ENCODE measurements at places on chromosomes 5 and 9. TPM values are rescaled to one million over a fixed set of nuclear protein-coding genes. Genes with fewer than 3 reads are reported as not detected.

PTGDS gene
- 1.7 TPM for total RNA-seq

HEMGN gene
- total RNA-seq = not detected

SH3GL2 gene
- not detected for total RNA-seq

DNA sequence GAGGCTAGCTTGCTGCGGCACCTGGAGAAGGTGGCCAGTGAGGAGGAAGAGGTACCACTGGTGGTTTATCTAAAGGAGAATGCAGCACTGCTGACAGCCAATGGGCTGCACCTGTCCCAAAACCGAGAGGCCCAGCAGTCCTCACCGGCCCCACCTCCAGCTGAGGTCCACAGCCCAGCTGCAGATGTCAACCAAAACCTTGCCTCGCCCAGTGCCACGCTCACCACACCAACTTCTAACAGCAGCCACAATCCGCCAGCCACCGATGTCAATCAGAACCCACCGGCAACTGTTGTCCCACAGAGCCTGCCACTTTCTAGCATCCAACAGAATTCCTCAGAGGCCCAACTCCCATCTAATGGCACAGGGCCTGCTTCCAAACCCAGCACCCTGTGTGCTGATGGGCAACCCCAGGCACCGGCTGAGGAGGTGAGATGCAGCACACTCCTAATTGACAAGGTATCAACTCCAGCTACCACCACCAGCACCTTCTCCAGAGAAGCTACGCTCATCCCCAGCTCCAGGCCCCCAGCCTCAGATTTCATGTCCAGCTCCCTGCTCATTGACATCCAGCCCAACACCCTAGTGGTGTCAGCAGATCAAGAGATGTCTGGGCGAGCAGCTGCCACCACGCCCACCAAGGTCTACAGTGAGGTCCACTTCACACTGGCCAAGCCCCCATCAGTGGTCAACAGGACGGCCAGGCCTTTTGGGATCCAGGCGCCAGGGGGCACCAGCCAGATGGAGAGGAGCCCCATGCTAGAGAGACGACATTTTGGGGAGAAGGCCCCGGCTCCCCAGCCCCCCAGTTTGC lies 8.0 kb downstream of the SYNPO start:
- no peak for DNase-seq

LECT2 gene
- total RNA-seq = not detected

MYOZ3 gene
- 0.25 TPM for total RNA-seq

DNA sequence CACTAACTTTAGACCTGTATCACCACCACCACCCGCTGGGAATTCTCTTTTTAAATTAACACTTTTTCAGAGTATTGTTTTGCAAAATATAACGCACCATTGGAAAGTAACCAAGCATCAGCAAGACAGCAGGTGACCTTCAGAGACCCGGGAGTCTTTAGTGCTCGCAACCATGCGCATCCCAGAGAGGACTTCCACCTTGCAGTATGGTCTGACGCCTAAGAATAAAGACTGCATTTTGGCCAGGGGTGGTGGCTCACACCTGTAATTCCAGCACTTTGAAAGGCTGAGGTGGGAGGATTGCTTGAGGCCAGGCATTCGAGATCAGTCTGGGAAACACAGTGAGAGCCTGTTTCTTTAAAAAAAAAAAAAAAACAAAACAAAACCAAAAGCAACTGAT lies 113.8 kb downstream of the MED27 start:
- no peak for DNase-seq

GRCh38 chr5:14593326-14594021 lies 11.9 kb downstream of the OTULINL start:
- no peak for DNase-seq

PCDHAC2 gene
- 3.4 TPM for total RNA-seq
